ENCODE measurements at places on chromosomes 3 and 15.

GRCh38 chr3:182971637-182972036 lies 8.7 kb downstream of the DCUN1D1 start:
- DNase-seq = no peak

DNA sequence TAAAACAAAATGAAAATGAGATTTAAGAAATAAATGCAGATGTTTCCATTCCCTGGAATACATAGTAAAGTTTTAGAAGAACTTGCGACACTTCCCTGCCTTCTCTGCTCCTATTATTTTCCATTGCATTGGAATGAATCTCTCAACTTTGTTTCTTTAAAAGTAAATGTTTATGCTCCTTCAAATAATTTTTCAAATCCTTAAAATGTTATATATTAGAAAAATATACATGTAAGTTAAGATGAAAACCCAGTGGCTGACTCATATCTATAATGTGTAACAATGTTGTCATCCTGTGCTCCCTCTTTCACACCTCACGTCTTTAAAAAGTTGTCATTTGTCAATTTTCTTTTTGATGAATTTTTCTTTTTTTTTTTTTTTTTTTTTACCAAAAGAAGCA lies 3.6 kb downstream of the RBMS3 start:
- DNase-seq = no peak

DNA sequence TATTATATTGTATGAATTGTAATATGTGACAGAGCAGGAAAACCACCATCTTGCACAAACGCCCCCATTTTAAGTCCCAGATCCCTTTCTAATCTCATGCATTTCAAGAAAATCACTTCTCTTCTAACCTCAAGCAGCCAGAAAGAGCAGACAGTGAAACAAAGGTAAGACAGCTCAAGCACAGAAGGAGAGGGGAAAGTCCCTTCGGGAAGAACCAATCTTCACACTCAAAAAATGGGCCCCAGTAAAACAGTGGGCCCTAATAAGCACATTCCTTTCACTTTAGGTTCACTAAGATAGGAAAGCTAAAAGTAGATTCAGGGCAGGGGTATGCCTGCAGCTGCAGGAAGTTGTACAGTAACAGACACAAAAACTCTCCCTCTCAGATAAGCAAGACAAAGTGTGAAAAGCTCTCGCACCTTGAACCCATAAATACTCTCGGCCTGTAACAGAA lies 1268.7 kb downstream of the SI start:
- DNase-seq = no peak

DNA sequence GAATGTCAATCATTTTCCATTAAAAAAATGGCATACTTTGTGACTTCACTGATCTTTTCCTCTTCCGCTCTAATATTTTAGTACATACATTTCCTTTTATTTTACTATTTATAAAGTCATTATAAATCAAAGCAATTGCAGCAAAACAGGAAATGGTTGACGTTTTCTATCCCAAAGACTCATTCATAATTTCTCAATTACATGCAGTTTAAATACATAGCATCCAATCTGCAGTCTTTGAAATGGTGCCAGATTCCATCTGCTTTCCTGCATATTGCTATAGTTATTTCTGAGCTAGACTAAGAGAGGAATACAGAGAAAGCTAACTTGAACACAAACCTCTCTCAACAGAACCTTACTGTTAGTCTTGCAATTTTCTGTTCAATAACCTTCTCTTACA lies 179.8 kb downstream of the ZPLD1 start:
- no peak for DNase-seq

GRCh38 chr15:101646672-101647071 lies 5.5 kb downstream of the TM2D3 start:
- no peak for DNase-seq

DNA sequence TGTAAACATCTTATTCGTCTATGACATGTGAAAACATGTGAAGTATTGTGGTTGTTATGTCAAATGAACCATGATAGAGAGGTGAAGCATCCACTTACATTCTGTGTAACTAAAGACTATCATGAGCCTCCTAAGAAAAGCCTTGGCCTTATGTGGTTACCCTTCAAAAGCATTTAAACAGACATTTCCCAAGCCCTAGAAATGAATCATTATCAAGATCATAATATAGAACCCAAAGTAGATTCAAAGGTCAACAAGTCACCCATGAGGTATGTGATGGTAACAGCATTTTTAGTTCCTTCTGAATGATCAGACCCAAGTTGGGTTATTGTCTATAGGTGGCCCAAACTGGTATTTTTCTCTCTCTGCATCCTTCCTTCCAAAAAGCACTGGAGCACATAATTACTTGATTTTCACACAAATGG lies 408.0 kb downstream of the TBL1XR1 start:
- DNase-seq = no peak

DNA sequence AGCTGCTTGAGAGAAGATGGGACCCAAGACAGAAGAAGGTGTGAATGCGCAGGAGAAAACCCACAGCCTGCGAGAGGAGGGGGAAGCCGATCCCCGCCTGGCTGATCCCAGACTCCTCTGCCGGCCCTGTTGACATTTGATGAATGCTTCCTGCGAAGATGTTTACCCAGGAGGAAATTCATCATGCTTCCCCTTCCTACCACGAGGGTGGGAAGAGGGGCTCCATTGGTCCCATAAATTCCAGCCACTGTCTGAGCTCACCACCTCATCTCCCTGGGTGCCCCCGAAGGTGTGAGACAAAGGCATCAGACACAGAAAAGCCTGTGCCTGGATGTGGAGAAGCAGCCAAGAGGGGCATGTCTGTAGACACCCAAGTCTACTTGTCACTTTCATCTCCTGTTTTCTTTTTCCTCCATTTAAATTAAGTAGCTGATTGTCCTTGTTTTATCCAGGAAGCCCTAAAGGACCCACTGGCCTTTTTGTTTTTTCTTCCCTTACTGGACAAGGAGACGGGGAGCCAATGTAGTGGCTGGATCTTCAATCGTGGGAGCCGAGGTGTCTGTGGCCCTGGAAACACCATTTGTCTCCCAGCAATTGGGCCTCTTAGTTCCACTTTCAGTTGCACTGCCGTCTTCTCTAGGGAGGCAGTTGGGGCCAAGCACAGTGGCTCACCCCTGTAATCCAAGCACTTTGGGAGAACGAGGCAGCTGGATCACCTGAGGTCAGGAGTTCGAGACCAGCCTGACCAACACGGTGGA lies 95.3 kb upstream of the HES1 start:
- no peak for DNase-seq

DNA sequence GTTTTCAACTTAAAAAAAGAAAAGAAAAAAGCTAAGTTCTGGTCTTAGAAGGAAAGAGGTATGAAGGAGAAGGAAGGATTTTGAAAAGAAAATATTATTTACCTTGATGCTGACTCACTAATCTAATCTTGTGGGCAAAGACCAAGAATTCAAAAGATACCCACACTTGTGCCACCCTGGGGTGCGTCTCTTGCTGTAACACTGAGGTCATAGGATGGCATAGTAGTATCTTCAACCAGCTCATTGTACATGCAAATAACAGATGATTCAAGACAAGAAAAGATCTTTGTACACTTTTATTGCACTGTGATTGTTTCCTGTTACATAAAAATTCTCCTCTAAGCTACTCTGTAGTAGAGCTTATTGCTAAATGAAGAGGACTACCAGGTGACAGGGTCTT lies 17.3 kb downstream of the PLS1 start:
- no peak for DNase-seq

Data from NCI-H524 (cell line).